ENCODE measurements at places on chromosomes 16 and 17. TPM values are rescaled to one million over a fixed set of nuclear protein-coding genes. Genes with fewer than 3 reads are reported as not detected.

DNA sequence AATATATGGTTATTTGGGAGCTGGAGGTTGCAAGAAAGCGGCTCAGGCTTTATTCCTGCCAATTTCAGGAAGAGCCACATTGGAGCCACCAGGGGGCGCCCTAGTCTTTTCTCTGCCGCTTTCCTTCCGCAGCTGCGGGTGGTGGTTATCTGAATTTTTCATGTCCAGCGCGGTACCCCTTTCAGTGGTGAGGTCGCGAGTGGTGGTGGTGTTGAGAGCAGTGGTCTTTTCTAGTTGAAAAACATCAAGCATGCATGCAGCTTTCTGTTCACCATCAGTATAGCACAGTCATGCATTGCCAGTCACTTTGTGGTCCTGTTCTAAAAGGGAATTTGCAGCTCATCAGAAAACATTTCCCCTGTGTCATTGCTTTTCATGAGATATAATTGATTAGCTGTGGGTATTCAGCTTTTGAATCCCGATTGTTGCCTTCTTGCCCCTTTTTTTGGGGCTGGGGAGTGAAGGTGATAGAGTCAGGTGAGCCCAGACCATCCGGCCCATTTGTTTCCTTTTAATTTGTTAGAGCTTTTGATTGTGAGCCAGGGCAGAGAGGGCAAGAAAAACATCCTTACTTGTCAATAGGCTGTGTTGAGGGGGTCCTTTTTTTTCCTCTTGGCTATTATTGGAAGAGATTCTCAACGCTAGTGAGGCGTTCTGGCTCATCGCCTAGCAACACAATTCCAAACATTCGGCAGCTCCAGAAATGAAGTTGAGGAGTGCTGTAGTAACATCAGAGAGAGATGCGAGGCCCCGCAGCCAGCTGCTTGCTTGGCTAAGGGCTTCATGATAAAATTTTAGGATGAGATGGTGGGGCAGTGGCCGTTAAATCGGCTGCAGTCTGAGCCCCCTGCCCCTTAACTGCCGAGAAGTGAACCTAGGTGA lies 119.0 kb downstream of the SNX29 start:
- peak; percentile 83 for DNase-seq

- DNase-seq = peak; percentile 48
These were observed at the start of gene GP2 for GRCh38 chr16:20327444-20328041. TSS of gene GP2 (minus strand) at chr16:20327513. CDS start at chr16:20326431, 1,082 bp downstream.

- DNase-seq = no peak
These were observed 258.3 kb downstream of the FOXL1 start for GRCh38 chr16:86836503-86837129.

The KDM6B gene
- 1.4 TPM for polyA plus RNA-seq

The C17orf100 gene
- 4.8 TPM for polyA plus RNA-seq

All from GM23338 (cell line).